ENCODE measurements at places on chromosomes 4 and X.
A peak's percentile ranks its signal among the peaks of the same experiment; 100 is the strongest.

DNA sequence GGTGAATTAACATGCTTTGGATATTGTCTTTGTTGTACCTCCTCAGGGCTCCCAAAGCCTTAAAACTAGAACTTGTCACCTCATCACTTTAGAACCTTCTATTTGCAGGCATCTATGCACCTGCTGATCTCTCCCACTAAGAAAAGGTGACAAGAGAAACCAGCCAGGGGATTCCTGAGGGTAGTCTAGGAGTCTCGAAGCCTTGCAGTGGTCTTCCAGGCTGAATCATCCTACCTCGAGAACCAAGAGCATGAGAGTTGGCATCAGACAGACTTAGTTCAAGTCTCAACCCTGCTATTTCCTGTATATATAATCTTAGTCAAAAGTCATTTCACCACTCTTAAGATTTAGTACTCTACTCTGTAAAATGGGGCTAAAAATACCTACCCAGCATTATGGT, 29.6 kb downstream of the RTL5 start:
- no peak for DNase-seq

GRCh38 chr4:5706486-5707290, 1.7 kb downstream of the EVC2 start:
- DNase-seq = no peak

DNA sequence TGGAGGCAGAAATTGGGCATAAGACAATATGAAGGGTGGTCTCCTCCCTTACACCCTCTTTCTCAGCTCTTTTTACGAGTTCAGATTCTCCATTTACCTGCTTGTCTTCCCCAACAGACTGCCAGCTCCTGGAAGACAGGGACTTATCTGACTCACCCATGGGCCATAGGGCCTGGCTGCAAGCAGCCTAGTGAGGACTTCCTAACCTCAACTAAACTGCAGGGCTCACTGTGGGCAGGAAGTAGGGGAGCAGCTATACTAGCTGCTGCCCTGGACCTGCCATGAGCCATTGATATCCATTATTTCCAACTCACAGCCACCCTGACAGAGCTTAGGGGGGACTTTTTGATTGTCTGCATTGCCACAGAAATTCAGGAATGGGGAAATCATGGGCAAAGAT, 11.5 kb upstream of the ZNF718 start:
- no peak for DNase-seq

DNA sequence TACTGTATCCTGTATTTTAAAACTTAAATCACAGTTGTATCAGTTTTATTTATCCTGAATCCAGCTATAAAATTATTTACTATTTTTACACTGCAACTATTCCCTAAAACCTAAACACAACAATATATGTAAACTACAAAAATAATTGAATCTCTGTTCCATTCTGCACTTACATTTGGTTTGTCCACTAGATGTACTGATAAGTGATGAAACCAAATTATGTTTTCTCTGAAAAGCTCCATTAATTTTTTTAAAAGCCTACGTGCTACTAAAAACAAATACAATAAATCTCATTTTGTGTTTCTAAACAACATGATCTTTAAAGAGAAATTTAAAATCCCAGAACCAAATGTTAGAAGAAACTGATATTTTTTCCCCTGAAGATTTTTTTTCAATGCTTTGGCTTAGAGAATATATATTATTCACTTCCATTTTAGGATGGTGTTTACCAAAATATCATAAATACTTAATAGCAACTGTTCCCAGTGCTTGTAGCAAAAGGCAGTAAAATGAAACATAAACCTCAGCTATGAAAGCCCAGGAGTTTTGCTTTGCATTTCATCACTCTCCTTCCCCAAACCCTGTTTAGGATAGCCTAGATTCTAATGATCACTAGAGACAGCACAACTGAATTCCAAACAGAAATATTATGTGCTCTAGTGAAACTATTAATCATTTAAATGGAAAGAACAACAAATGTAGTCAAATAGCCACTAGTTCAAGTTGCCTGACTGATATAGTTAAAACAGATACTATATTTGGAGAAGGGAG, 19.7 kb downstream of the ANTXR2 start:
- no peak for DNase-seq

- DNase-seq = no peak
Measured at GRCh38 chr4:154781126-154781982, at the start of gene RBM46. Gene RBM46, plus strand, starts transcription at chr4:154781272. Its CDS starts 15,481 bp downstream, at chr4:154796753.

DNA sequence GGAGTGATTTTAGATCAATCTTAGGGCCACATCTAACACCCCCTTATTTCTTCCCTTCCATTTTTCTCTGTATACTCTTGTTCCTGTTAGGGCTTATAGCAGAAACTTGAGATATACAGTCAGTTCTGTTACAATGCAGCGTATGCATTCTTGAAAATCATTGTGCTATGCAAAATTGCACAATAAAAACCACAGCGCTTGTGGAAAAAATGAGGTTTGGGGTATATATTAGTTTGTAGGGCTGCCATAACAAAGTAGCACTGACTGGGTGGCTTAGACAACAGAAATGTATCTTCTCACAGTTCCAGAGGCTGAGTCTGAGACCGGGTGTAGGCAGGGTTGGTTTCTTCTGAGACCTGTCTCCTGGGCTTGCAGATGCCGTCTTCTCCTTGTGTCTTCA, 59.0 kb downstream of the WWC2 start:
- DNase-seq = peak; percentile 23

DNA sequence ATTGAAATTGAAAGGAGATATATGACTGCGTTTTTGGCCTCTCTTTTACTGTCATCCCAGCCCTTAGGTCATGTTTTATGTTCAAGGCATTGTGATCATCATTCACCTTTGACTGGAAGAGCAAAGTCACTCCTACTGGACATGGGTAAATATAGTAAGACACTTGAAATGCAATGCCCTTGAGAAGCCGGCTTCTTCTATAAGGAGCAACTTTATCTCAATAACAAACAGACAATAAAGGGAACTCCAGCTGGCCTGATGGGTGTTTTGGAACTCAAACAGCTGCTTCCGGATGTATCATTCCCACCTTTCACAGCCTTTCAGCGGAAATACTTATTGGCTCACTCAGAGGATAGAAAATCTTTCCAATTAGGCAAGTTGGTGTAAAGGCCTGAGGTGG, 65.1 kb upstream of the C4orf54 start:
- no peak for DNase-seq

GRCh38 chrX:43560247-43560946, 95.7 kb upstream of the MAOA start:
- DNase-seq = no peak

DNA sequence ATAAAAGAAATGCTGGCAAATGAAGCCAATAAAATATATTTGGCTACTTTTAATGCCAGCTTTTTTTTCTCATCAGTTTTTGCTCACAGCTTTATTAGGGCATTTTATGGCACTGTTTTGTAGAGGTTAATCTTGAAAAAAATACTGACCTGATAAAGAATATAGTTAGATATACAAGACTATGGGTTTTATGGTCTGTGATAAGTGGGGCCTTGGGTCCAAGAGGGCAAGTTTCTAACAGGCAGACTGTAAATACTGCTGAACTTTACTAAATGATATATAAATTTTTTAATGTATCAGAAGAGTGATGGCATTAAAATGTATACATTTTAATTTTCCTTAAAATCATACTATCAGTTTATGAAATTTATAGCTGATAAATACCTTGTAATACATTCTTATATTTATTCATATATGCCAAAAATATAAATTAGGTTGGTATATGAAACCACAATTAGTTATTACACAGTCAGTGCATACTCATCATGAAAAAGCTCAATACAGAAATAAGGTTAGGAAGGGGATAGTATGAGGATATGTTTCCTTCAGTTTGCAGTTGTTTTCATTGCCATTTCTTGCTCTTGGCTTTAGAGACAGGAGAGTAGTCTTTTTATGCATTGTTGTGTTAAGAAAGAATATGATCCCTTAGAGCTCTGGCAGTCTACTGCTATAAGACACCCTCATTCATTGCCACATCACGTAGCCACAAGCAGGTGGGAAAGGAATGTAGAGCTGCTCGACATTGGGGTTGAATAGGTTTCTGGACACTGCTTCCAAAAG, 146.6 kb downstream of the TLL1 start:
- no peak for DNase-seq

GRCh38 chr4:164318350-164318749, 435.6 kb upstream of the SMIM31 start:
- DNase-seq = no peak

GRCh38 chr4:105469736-105470135, 4.1 kb downstream of the PPA2 start:
- no peak for DNase-seq

DNA sequence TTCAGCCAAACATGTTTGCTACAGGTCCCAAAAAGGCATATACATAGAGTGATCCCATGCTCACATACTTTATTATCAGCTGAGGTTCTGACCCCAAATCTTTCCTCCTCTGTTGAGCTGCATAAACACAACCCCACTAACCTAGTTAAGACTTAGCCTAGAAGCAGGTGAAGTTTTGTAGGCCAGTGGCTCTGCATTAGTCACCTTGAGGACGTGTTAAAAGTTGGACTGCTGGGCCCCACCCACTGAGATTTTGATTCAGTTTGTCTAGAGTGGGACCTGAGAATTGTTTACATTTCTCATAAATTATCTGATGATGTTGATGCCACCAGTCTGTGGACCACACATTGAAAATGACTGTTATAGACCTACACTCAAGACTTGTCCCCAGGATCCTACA, 43.8 kb upstream of the GAB1 start:
- DNase-seq = no peak

DNA sequence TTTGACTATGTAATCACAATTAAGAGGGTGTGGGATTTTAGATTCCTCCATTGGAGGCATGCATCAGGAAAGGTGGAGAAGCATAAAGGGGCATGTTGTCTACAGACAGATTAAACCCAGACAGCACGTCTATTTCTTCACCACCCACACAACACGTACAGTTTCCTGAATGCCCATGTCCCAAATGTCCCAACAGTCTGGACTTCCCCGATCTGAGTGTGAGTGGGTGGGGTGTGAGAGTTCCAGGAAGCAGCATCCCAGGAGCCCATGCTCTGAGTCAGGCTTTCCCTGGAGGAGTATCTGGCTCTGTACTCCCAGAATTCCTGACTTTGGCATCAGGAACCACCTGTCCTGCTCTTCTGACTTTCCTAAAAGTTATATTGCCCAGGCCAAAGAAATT, 30.8 kb upstream of the NDP start:
- no peak for DNase-seq

GRCh38 chrX:9471571-9471985, 6.7 kb downstream of the TBL1X start:
- no peak for DNase-seq

DNA sequence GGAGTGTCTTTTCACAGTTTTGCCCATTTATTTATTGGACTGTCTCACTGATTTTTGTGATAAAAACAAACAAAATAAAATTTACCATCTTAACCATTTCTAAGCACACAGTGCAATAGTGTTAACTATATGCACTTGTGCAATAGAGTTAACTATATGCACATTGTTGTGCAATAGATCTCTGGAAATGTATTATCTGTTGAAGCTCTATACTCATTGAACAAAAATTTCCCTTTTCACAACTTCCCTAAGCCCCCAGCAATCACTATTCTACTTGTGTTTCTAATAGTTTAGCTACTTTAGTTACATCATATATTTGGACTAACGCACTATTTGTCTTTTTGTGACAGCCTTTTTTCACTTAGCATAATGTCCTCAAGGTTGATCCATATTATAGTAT, 59.7 kb upstream of the BEX4 start:
- DNase-seq = no peak

DNA sequence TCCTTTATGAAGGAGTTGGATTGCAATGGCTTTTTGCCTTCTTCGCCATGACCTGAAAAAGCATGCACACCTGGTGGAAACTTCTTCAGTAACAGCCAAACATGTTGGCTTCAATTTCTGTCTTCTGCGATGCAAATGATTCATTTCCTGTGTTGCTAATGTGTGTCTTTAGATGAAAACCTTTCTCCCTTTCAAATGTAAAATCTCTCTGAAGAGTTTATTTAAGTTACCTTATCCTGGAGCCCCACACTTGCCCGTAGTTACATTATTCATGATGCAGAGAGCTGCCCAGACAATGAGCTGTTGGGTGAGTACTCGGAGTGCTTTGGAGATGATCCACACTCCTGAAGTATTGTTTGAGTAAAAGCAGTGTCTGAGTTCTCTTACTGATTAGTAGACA, 1100.9 kb downstream of the RPA4 start:
- no peak for DNase-seq

GRCh38 chr4:8370106-8370787, 70.3 kb downstream of the ACOX3 start:
- DNase-seq = no peak

- DNase-seq = peak; percentile 57
Measured at GRCh38 chrX:13007519-13008188, 32.7 kb downstream of the TMSB4X start.

DNA sequence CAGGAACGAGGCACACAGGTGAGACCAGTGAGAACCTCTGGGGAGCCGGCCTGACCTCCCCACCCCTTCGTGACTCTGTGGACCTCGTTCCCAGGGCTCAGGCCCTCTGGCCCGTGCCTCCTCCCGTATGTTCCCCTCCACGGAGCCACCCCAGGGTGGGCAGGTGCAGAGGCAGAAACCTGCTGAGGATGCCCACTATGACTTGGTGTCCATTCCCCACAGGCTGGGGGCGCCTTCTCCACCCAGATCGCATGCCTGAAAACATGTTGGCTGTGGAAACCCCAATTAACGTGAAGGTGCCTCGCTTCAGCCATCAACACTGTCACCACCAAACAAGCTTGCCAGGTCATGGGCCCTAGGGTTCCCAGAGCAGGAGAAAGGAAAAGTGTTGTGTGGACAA, 27.0 kb downstream of the BLOC1S4 start:
- no peak for DNase-seq

GRCh38 chr4:55345054-55345453, 988 bp upstream of the SRD5A3 start:
- no peak for DNase-seq

- no peak for DNase-seq
Measured at GRCh38 chr4:141132709-141133145, 542 bp downstream of the RNF150 start.

- no peak for DNase-seq
Measured at GRCh38 chrX:118862979-118863378, 39.4 kb downstream of the ZCCHC12 start.

- no peak for DNase-seq
Measured at GRCh38 chrX:45843518-45843917, 642.8 kb upstream of the DIPK2B start.

DNA sequence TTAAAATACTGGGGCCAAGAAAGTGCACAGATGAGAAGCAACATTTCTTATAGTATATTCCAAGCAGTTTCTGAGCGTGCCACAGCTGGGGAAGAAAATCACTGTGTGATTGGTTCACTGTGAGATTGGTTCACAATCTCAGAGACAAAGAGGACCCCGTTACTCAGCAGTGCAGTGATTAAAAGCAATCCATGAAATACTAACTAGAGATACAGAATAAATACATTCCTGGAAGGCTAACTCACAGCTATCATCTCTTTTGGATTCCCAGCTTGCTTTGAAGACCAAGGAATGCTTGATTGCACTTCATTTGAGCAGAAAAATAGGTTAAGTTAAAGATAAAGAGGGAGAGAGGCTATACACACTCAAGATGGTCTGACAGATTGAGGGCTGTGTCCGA, 132.1 kb upstream of the RAPGEF2 start:
- no peak for DNase-seq

GRCh38 chrX:139784807-139785206, 76.8 kb upstream of the MCF2 start:
- DNase-seq = no peak
